ENCODE measurements at places on chromosomes 16 and 17.

GRCh38 chr16:87384162-87384874, 742 bp upstream of the FBXO31 start:
- DNase-seq, result no peak

- no peak for DNase-seq
Observed at GRCh38 chr17:74943808-74944522, 8.3 kb downstream of the OTOP3 start.

DNA sequence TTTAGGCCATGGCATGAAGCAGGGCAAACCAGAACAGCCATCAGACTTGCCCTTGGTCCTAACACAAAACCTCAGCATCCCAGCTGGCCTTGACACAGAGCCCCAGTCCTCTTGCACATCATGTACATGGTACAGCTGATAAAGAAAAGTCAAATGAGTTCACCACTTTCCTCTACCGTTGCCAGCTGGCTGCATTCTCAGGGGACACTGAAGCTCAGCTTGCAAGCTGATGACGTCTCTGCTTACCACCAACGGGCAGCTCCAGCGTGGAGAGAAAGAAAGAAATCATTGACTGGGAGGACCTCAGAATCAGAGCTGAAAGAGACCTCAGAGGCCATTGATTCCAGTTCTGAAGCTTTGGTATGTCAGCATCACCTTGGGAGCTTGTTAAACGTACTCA, 80.7 kb upstream of the CES5A start:
- no peak for DNase-seq

GRCh38 chr17:58658804-58659713, 32.8 kb downstream of the TEX14 start:
- DNase-seq, result peak; percentile 63

DNA sequence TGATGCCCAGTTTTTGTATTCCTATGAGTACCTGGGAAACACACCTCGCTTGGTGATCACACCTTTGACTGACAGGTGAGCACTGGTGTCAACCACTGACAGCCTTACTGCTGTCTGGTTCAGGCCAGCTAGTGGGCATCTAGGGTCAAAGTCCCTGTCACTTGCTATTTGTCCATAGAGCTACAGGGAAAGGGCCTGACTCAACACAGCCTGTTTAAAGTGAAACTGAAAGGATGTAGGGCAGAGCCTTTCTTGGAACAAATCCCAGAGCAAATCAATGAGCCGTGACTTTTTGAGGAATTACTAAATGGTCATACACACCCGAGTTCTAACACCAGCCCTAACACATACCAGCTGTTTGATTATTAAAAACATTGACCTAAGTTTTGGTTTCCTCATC, 106.8 kb downstream of the DNAH9 start:
- DNase-seq, result no peak

GRCh38 chr16:87927195-87927562, 9.2 kb downstream of the CA5A start:
- DNase-seq, result no peak

- DNase-seq, result no peak
Observed at GRCh38 chr17:17236295-17237025, 508 bp downstream of the FLCN start.

DNA sequence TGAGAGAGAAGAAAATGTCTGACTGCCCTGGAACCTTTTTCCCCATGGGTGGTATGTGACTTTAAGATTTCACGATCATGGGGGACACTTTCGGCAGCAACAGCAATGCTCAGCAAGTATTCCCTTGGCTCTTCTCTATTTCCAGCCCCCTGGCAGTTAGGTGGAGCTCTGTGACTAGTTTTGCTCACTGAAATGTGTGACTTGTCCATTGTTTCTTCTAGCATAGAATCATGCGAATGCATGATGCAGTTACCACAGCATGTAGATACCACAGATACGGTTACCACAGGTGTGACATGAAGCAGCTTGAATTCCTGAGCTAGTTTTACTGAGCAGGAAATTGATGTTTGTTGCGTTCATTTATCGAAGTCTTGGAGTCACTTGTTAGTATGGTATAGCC, 1034.5 kb upstream of the EEF2KMT start:
- no peak for DNase-seq

- peak; percentile 68 for DNase-seq
Observed at GRCh38 chr16:68079626-68080344, 5.4 kb upstream of the NFATC3 start.

DNA sequence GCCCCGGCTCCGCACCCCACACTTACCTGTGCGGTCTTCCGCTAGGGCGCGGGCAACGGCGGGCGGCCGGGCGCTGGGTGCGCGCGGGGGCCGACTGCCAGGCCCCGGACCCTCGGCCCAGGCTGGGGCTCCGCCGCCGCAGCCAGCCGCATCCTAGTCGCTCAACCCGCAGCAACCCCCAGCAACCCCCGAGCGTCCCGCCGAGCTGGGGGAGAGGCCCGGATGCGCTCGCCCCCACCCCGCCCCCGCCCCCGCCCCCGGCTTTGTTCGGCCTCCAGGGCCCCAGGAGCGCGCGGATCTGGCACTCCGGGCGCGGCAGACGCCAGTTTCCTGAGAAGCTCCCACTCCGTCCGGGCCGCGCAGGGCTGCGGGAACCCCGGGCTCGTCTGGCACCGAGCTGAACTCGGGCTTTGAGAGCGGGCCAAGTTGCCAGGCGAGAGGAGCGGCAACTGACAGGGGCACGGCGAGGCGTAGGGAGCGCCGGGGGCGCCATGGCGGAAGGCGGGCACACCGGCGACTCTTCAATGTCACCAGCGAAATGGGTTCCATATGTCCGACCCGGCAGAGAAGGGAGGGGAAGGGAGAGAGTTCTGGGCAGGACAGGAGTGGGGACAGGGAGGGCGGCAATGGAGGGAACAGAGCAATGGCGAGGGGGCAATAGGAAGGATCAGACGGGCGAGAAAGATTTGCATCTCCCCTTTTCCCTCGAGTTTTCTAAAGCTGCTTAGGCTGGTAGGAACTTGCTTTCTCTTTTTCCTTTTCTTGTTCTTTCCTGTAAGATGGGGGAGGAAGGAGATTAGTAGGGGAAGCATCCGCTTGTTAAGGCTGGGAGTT, 13.7 kb downstream of the HOXB4 start:
- DNase-seq, result no peak

GRCh38 chr17:80446645-80447405, 29.6 kb downstream of the NPTX1 start:
- no peak for DNase-seq

GRCh38 chr17:17322516-17323510, 19.6 kb downstream of the NT5M start:
- no peak for DNase-seq

Data from activated effector memory CD4-positive, alpha-beta T cell treated with Interleukin-2 at 50 U/mL for 16 hours (primary cell).